NCI-H460 (cell line): ENCODE measurements at places on chromosomes 13 and 19. TPM values are rescaled to one million over a fixed set of nuclear protein-coding genes. Genes with fewer than 3 reads are reported as not detected.

DNA sequence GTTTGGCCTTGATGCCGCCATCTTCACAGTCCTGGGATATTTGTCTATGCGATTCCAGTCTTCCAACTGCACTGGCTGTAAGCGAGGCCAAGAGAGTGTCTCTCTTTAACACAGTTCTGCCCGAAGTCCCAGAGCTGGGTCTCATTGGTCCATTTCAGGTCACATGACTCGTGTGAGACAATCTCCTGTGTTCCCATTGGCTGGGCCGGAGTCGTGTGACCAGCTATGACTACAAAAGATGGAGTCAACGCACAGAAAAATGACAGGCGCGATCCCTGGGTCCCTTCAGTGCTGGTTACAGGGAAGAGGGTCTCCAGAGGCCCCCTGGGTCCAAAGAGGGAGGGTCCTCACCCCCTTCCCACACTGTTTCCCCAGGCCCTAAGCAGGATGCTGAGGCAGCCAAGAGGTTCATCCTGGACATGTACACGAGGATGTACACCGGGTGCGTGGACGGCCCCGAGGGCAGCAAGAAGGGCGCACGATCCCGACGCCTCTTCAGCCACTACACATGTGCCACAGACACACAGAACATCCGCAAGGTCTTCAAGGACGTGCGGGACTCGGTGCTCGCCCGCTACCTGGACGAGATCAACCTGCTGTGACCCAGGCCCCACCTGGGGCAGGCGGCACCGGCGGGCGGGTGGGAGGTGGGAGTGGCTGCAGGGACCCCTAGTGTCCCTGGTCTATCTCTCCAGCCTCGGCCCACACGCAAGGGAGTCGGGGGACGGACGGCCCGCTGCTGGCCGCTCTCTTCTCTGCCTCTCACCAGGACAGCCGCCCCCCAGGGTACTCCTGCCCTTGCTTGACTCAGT lies 15.9 kb upstream of the S1PR4 start:
- DNase-seq, result no peak

Gene PLK5
- 0.05 TPM in 1 of 2 replicates, not detected in the other for total RNA-seq

GRCh38 chr13:34988330-34988791 lies 46.3 kb downstream of the NBEA start:
- no peak for DNase-seq

- no peak for DNase-seq
Measured at GRCh38 chr13:106450991-106451390, 84.5 kb downstream of the EFNB2 start.

GRCh38 chr13:80901530-80901929 lies 560.6 kb upstream of the SPRY2 start:
- no peak for DNase-seq

Gene DACT3
- not detected in 2 replicates for total RNA-seq

GRCh38 chr19:1855828-1856255 lies 7.5 kb downstream of the KLF16 start:
- DNase-seq, result no peak

- DNase-seq, result no peak
Measured at GRCh38 chr19:39941615-39942365, 7.4 kb upstream of the FCGBP start.

- no peak for DNase-seq
Measured at GRCh38 chr13:43143591-43143990, 120.2 kb downstream of the DNAJC15 start.

- DNase-seq, result no peak
Measured at GRCh38 chr19:55188625-55189024, 8.5 kb upstream of the SYT5 start.

Gene DOCK9
- 11.5 and 12.6 TPM in 2 replicates for total RNA-seq

- DNase-seq, result no peak
Measured at GRCh38 chr19:3466635-3467034, 13.7 kb downstream of the SMIM24 start.

Gene VSTM1
- total RNA-seq, result not detected in 2 replicates

- no peak for DNase-seq
Measured at GRCh38 chr13:51579676-51580075, 4.6 kb upstream of the WDFY2 start.

DNA sequence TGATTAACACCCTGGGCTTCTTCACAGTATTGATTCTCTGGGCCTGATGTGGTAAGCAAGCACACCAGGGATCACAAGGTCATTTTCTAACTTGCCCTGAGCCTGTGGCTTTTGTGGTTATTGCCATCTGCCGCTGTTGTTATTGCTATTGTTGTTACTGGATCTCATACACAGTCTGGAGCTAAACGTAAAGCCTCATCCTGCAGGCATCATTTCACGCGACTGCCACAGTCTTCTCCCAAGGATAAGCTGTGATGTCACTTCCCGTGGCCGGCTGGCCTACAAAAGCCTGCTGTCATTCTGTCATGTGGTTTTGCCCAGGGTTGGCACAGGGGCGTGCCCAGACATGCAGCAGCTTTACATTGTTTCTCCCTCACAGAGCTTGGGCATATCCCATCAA lies 154.0 kb upstream of the GPR12 start:
- no peak for DNase-seq

Gene CYP4F12
- not detected in 2 replicates for total RNA-seq

Gene ZNF284
- total RNA-seq, result 2.0 and 2.2 TPM in 2 replicates

- no peak for DNase-seq
Measured at GRCh38 chr13:21060338-21061028, 903 bp downstream of the LATS2 start.

DNA sequence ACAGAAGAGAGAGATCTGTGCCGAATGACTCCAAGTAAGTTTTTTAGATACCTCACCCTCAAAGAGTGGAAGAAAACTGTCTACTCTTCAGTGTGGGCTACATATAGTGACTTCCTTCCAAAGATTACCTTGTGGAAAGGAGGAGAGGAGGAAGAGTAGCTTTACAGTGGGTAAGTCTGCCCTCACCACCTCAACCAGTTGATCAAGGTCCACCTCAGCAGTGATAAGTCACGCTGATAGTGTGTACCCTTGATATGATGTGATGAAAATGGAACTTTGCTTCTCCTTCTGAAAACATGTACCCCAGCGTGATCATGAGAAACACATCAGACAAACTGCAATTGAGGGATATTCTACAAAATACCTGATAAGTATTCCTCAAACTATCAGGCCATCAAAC lies 20.6 kb downstream of the KLF5 start:
- no peak for DNase-seq

Gene ZNF546
- 2.7 and 3.2 TPM in 2 replicates for total RNA-seq

- DNase-seq, result no peak
Measured at GRCh38 chr13:32537580-32538142, 934 bp downstream of the N4BP2L2 start.

Gene MISP3
- total RNA-seq, result 2.6 and 4.0 TPM in 2 replicates

DNA sequence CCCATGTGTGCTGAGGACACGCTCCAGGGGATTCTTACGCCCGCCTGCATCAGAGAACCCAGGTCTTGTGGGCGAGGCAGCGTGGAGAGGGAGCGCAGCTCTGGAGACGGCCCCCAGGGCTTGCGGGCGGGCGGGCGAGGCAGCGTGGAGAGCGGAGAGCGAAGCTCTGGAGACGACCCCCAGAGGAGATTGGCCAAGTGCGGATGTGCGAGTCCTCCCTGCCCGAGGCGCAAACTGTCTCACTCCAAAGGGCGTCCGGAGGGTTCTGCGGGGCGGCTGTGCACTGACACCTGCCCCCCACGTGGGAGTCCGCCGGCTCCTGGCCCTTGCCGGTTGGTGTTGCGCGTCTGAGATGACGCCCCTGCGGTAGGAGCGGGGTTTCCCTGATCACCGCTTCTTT lies 39.8 kb downstream of the MCF2L start:
- no peak for DNase-seq

- DNase-seq, result no peak
Measured at GRCh38 chr13:49409008-49409407, 34.9 kb downstream of the CAB39L start.

Gene CGB8
- total RNA-seq, result not detected in 2 replicates

DNA sequence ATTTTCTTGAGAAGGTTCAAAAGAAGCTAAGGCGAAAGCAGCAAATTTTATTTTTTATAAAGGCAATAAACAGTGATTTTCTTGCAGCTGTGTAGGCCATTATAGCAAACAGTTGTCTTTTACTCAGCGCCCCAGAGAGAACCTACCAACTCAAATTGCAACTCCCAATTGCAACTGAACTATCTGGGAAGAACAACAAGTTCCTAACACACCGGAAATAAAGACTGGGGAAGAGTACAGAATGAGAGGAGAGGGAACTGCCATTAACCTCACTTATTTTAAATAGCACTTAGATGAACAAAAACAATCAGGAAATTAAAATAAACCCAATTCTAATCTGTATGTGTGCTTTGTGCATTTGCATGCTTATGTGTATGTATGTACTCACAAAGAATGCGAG lies 171.1 kb downstream of the KCTD12 start:
- no peak for DNase-seq

GRCh38 chr19:39182174-39182505 lies 14.6 kb upstream of the NCCRP1 start:
- DNase-seq, result no peak

- no peak for DNase-seq
Measured at GRCh38 chr19:41796901-41797300, 514 bp downstream of the CEACAM3 start.

Gene ADAT3
- total RNA-seq, result 2.1 and 3.9 TPM in 2 replicates

GRCh38 chr19:49113762-49114629 lies at the start of gene LIN7B:
LIN7B (plus strand) TSS chr19:49114370; CDS start chr19:49114405, 35 bp downstream.
- peak; percentile 41 for DNase-seq

DNA sequence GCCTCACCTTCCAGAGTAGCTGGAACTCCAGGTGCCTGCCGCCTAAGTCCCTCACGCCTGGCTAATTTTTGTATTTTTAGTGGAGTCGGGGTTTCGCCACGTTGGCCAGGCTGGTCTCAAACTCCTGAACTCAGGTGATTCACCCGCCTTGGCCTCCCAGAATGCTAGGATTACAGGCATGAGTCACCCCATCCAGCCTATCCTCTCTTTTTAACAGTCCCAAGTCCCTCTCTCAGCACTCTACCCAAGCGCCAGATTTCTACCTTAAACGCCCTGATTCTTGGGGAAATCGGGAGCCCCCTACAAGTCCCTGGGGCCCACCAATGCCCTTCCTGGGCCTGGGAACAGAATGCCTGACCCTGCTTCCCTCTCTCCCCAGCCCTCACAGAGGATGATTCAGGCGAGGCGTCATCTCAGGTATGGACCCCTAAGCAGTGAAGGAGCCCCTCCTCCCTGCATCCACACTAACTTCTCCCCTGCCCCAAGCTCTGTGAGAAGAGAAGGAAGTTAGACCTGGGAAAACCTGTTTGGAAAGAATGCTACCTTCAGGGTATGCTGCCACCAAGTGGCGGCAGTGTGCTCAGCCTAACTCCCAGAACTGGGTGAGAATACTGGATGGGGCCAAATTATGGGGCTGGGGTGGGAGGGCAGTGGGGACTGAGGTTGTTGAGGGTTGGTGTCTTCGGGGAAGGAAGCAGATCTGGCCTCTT lies 20.8 kb upstream of the EBI3 start:
- DNase-seq, result no peak

- no peak for DNase-seq
Measured at GRCh38 chr19:14310055-14310454, 71.2 kb upstream of the ADGRE5 start.

DNA sequence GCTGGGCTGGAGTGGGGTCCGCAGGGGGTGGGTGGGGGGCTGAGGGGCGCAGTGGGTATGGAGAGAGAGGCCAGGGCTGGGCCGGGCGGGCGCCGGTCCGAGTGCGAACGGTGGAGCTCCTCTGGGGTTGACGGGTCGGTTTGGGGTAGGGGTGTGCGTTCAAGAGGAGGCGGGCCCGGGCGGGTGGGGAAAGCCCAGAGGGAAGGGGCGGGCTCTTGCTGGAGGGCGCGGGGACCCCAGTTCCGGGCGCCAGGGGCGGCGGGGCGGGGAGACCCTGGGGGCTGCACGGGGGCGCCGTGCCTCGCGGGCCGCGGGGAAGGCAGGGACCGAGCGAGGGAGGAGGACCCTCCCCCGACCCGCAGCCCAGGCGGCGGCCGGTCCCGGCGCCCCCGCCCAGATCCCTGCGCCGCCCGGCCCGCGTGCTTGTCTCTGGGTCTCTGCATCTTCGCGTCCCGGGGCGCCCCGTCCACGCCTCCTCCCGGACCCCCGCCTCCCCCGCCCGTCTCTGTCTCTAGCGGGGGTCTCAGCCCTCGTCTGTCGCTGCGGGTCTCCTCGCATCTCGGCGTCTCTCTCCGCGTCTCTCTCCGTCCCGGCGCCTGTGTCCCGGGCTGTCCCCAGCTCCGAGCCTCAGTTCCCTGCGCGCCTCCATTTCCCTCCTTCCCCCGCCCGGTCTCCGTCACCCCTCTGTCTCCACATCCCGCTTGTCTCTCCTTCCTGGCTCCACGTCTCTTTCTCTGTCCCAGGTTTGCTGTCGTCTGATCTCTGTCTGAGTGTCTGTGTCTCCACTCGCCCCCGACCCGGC lies 8.3 kb upstream of the SHISA7 start:
- no peak for DNase-seq

- DNase-seq, result no peak
Measured at GRCh38 chr13:49938314-49938713, 2.2 kb upstream of the SPRYD7 start.

GRCh38 chr13:106133025-106133424 lies 402.4 kb downstream of the EFNB2 start:
- DNase-seq, result no peak

GRCh38 chr19:4582980-4583842 lies 23.7 kb upstream of the SEMA6B start:
- DNase-seq, result no peak

DNA sequence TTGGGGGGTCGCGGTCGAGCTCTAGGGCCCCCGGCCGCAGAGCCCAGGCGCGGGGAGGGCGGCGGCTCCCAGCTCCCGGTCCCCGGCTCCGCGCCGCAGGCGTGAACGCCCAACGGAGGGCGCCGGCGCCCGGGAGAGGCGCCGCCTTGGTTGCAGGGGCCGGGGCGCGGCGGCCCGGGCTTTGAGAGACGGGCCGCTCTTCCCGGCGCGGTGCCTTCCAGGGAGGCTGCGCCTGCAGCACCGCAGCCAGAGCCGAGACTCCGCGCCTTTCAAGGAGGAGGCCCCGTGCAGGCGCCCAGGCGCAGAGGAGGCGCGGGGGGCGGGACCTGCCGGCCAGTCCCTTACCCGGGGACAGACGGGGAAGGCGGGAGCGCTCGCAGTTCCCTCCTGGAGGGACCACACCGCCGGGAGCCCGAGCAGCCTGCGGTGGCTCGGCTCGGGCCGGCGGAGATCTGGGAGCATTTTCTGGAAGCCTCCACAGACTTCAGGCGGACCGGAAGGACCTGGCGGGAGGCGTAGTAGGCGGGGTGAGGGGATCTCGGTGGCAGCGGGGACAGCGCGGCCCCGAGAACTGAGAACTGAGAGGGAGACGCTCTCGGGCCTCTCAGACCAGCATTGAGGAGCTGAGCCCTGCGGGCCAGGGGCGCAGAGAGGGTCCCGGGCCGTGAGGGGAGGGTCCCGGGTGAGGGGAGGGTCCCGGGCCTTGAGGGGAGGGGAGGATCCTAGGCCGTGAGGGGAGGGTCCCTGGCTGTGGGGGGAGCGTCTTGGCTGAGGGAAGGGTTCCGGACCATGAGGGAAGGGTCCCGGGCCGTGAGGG lies 25.5 kb upstream of the MCF2L start:
- no peak for DNase-seq

DNA sequence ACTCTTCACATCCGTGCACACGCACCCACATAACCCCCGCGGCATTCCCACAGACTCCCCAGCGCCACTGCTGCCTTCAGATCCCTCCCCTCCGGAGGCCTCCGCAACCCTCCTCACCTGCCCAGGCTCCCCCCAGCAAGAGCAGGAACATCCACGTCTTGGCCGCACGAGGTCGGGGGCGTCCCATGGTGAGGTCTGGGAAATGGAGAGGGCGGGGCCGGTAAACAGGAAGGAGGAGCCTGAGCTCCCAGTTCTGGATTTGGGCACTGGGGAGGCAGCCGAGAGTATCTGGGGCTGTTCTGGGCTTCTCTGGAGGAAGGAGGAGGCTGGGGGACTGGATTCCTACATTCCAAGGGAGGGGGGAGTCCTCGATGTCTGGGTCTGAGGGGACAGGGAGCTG lies 423 bp downstream of the KLK8 start:
- DNase-seq, result no peak

Gene S1PR4
- total RNA-seq, result 0.07 and 0.75 TPM in 2 replicates

GRCh38 chr19:47752440-47753211 lies 7.3 kb downstream of the NOP53 start:
- no peak for DNase-seq
